CD4-positive, CD25-positive, alpha-beta regulatory T cell (primary cell): ENCODE measurements at places on chromosomes 2 and 18. TPM values are rescaled to one million over a fixed set of nuclear protein-coding genes. Genes with fewer than 3 reads are reported as not detected.

DNA sequence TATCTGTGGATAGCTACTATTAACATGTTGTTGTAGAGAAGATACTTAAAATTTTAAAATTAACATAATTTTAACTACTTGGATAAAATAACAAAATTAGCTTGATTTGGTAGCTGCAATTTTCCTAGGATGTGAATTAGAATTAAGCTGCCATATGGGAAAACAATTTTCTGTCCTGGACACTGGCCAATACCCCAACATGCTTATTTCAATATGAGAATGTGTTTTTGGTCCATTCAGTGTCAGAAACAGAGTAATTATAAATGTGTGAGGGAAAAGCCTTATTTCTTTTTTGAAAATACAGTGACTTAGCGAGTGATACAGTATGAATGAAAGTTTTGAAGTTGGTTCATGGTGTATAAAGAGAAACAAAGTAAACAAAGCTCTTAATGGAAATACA lies 948.3 kb upstream of the GYPC start:
- DNase-seq, result no peak

GRCh38 chr2:152028182-152028862 lies 70.5 kb downstream of the CACNB4 start:
- no peak for DNase-seq

- DNase-seq, result no peak
Measured at GRCh38 chr18:7104649-7105048, 12.9 kb downstream of the LAMA1 start.

DNA sequence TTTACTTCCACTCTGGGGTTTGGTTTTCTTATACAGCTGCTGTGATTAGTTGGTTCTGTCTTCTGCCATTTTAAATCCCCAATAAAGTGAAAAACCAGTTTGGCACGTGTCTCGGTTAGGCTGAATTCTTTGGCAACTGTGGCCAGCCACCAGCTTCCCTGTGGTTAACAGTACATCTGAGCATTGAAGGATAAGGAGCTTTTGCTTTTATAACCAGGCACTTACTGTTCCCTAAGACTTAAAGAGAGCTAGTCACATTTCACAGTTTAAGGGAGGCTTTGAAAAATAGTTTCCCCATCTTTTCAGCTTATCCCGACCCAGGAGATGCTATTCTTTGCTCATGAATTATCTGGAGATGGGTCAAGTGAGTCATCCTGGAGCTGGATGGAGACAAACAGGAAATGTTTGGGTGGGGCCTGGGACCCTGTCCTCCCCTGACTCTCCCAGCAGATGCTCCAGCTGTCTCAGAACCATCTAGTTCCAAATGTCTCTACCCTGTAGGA lies 57.3 kb upstream of the EML6 start:
- DNase-seq, result no peak

DNA sequence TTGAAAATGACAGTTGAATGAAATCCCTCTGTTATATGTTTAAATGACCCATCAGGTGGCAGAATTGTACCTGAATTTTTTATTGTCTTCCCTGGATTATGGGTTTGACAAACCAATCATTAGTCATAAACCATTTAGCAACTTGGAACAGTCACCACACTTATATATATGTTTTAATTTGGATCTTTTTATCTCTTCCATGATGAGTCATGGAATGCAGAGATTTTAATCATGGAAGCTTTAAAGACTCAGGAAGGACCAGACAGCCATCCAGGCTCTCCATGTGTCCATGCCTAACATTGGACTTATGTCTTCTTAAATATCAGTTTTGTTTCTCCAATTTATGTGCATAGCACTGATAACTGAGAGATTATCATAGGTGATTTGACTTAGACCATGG lies 188.3 kb upstream of the ZSWIM2 start:
- DNase-seq, result no peak

- DNase-seq, result no peak
Measured at GRCh38 chr2:31082002-31082401, 56.2 kb downstream of the GALNT14 start.

DNA sequence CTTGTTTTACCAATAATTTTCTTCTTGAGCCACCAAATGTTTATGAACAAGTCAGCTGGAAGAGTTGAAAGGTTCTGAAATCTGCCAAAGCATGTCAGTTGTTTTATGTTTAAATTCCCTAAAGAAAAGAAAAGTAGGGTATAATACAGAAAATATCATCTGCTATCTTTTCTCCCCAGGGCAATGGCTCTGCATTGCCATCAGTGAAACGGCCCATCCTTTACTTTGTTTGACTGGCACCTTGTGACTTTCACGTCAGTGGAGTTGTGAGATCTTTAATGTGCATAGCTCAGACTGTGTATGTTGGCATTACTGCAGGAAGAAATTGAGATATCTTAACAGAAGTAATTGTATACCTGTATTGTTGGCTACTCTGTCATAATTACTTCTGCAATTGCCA lies 239.9 kb downstream of the THSD7B start:
- DNase-seq, result no peak

DNA sequence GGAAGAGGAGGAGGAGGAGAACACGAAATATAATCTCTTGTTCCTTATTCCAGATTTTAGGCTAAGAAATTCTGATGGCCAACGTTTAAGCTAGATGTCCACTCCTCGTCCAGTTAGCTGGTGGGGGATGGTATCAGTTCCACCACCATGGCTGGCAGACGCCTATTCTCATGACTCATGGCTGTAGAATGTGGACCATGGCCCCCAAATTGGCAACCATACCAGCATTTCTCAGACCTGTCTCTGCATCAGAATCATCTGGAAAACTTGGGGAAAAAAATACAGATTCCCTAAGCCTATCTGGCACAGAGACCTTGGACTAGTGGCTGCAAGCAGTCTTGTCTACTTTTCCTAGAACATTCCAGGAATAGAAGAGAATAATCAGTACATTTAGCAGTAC lies 267.7 kb upstream of the SIX2 start:
- no peak for DNase-seq

DNA sequence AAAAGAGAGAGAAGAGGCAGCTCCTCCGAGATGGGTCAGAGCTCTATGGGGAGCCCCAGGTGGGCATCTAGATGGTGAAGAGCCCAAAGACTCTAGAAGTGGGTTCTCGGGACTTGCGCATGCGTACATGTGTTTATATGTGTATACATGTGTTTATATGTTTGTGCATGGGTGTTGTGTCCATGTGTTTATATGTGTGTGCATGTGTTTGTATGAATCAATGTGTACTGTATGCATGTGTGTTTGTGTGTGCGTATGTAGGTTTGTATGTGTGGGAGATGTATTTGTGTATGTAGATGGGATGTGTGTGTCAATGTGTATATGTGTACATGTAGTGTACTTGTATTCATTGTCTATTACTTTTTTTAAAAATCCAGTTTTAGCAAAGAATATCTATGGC lies 25.6 kb downstream of the DNPEP start:
- no peak for DNase-seq

- no peak for DNase-seq
Measured at GRCh38 chr2:217941886-217942728, 60.7 kb downstream of the TNS1 start.

DNA sequence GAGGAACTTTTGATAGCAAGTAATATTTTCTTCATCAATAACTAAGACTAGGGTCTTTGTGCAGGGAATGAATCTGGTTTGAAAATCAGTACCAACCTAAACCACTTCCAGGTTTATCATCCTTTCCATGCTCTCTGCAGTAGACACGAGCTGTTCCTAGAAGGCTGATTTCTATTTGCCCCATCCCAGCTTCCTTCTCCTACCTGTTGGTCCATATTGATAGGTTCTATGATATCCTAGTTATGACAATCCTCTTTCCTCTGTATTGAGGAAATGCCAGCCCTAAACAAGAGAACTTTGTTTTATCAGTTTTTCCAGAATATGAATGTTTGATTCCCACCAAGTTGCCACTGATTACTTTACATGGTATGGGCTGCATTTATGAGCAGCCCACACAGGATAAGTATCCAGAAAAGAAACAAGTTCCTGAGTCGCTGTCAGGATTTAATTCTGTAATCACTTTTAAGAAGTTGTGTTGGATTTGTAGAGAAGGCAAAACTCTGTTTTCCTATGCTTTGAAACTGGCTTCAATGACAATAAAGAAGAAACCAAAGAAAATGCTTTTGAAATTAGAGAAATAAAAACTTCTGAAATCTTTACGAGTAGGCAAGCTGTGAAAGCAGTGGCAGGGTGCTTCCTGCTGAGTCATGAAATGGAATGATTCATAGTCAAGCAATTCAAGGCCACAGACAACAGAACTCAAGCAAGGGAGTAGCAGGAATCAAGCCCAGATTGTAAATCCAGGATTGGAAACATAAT lies 37.3 kb upstream of the TANK start:
- DNase-seq, result peak; percentile 68

DNA sequence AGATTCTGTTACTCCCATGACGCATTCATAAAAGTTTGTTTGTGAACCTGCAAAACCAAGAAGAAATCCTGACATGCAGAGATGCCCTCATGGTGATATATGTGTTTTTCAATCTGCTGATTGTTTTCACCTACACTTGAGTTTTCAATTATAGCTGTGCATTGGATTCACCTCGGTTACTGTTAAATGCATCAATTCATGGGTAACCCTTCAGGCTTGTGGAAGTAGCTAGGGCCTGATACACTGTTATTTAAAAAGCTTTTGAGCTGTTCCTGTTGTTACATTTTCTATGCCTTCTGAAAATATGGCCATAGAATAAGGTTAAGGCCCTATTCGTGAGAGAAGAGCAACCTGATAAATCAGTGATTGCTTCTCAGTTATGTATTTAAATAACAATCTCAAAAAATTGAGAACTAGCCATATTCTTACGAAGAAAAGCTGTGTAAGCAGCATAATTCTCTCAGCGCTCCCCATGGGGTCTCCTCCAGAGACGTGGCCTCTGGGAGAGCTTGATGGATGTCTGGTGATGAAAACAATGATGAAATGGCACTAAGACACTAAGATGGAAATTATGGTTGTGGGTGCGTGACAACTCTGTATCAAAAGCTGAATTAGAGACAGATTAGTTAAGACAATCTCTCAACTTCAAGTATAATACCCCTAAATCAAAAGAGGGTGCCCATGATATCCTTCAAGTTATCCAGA lies 60.5 kb downstream of the RIT2 start:
- DNase-seq, result no peak

GRCh38 chr2:102481931-102482330 lies 8.9 kb downstream of the SLC9A4 start:
- no peak for DNase-seq

DNA sequence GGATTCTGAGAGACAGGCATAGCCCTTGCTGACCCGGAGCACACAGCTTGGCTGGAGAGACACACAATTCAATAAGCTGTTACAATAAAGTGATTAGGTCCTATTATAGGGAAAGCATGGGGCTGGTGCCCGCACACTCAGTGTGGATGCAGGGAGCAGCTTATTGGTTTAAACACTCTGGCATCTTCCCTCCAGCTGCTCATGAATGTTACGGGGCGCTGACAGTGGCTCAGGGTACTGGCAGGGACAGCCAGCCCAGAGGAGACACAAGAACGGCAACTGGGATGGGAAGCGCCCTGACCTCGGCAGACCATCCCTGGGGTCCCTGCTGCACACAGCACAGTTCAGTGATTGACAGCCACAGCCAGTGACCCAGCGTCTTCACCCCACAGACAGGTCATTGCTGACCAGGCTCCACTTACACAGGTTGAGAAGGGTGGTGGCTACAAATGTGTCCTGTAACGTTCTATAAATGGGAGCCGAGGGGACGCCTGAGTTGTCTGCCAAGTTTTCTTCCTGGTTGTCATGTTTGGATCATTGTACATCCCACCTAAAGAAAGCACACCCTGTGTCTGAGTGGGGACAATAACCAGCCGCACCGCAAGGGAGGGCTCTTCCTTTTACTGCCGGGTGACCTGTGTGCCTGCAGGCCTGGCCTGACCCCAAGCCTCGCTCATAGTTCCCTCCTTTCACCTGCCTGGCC lies 60.3 kb downstream of the SH3BP4 start:
- DNase-seq, result no peak

- DNase-seq, result no peak
Measured at GRCh38 chr2:109185821-109186570, 57.0 kb downstream of the SH3RF3 start.

- no peak for DNase-seq
Measured at GRCh38 chr2:207867905-207868304, 98.2 kb upstream of the FZD5 start.

GRCh38 chr2:150824118-150824517 lies 336.7 kb upstream of the RND3 start:
- DNase-seq, result no peak

- DNase-seq, result no peak
Measured at GRCh38 chr2:217990389-217990788, 12.4 kb downstream of the TNS1 start.

DNA sequence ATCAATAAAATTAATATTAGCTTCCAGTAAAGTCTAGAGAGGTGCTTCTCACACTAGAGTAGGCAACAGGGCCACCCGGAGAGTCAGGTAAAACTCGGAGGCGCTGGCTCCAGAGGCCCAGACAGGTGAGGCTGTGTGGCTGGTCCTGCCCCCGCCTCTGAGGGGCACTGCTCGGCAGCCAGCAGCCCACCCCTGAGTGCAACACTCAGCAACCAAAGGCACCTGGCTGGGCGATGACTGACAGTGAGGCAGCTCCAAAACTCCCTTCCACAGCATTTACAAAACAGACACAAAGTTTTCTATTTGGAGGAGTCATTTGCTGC lies 138.8 kb upstream of the ID2 start:
- DNase-seq, result no peak

GRCh38 chr2:9885036-9885684 lies 41.9 kb downstream of the TAF1B start:
- no peak for DNase-seq

DNA sequence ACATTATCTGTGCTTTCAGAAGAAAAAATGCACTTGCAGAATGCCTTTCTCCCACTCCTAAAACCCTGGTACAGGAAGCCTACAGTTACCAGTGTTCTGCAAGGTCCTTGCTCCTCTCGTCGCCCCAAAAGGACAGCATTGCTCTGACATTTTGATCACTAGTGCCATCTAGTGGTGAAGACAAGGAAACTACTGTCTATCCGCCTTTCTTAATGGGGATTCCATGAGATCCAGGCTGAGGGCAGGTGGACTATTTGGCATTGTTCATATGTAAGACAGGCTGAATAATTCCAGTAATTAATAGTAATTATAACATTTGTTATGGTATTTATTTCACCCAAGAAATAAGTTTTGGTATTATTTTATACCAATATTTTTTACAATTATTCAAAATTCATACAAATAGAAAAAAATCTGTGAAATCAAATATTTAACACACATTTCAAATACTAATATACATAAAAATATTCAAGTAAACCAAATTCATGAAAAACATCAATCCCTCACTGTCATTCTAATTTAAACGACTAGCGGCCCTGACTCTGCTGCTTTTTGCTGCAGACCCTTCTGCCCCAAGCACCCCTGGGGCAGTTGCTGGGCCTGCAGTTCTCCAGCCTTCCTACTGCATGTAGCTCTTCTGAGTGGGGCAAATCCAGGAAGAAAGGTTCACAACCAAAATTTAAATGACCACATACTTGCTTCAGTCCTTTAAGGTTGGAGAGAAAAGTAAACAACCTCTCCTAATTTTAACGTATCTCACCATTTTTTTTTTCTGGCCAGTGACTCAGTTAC lies 19.0 kb downstream of the TPGS2 start:
- DNase-seq, result peak; percentile 66

- no peak for DNase-seq
Measured at GRCh38 chr2:100988630-100989417, 13.3 kb upstream of the RPL31 start.

GRCh38 chr2:85235281-85235680 lies 92.5 kb downstream of the TGOLN2 start:
- DNase-seq, result no peak

GRCh38 chr18:44683556-44683955 lies 2.9 kb downstream of the SETBP1 start:
- no peak for DNase-seq

The KRTCAP3 gene
- polyA plus RNA-seq, result 2.4 TPM

The CLEC4F gene
- polyA plus RNA-seq, result not detected

The RBMS1 gene
- 33.5 TPM for polyA plus RNA-seq

The CAD gene
- polyA plus RNA-seq, result 14.1 TPM

The TCF23 gene
- not detected for polyA plus RNA-seq

The C18orf54 gene
- polyA plus RNA-seq, result 1.8 TPM

The CENPA gene
- 0.54 TPM for polyA plus RNA-seq
